ENCODE measurements at places on chromosomes 6 and 20.
A peak's percentile ranks its signal among the peaks of the same experiment; 100 is the strongest.

DNA sequence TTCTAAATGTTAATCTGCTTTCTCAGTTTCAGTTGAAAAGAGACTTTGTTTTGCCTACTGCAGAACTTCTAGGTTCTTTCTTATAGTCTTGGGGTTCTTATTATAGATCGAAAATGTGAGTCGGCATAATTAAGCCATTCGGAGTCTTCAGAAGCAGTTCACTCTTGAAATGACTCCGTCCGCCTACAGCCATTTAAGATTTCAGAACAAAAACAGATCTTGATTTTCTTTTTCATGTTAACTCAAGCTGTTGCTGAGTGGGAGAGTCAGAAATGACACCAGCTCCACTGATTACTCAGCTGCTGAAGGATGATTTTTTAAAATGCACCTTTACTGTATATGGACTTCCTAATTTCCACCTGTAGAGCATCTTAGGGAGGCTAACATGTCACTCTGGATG is 15.9 kb downstream of the PRDM1 start:
- DNase-seq, result no peak

GRCh38 chr6:157476797-157477196 is 95.8 kb downstream of the ZDHHC14 start:
- DNase-seq, result no peak

DNA sequence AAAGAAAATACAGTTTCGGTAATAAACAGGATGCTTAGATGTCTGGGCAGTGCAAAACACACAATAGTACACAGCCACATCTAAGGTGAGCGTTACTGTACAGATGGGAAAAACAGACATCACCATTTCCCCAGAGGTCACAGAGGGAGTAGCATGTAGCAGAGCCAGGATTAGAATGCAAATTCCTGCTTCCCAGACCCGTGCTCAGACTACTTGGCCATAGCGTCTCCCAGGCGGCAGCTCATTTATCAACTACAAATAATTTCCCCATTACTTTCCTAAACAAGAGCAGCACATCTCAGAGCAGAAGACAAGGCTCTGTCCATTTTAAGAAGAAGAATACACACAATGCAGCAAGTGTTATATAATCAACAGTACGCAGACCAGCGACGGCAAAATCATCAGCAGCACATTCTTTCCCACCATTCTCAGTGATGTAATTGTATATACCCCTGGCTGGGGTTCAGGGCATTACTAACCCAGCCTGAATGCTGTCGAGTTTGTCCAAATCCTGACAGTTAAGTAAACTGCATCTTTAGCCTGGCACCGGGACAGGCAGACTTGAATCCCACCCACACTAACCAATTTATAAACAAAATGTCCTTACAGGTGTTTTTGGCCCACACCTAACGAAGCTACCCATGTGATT is 61.9 kb downstream of the CNKSR3 start:
- no peak for DNase-seq

- peak; percentile 82 for DNase-seq
Measured at GRCh38 chr20:33686100-33686983, at the start of gene E2F1. Gene E2F1, minus strand, starts transcription at chr20:33686385. Its CDS starts 121 bp downstream, at chr20:33686264.

GRCh38 chr6:86913795-86914194 is 23.5 kb upstream of the HTR1E start:
- DNase-seq, result no peak

GRCh38 chr6:69801225-69801624 is 4.4 kb upstream of the LMBRD1 start:
- DNase-seq, result no peak

GRCh38 chr6:5814901-5815300 is 191.8 kb downstream of the NRN1 start:
- DNase-seq, result no peak

DNA sequence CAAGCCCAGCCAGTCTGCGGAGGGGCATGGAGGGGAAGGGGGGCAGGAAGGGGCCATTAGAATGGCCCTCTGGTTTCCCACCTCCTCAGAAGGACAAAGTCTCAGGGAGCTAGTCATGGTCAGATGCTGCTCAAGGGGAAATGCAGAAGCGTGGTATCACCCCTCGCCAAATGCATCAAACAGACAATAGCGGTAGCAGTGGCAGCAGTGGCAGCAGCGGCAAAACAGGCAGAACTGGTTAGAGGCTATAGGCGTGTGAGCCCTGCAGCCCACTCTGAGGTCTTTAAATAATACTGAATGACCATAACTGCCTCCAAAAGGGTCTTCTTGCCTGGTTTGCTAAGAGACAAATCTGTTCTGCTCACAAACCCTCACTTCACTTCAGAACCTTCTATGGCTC is 186.7 kb downstream of the TFAP2C start:
- DNase-seq, result no peak

- DNase-seq, result no peak
Measured at GRCh38 chr20:12913781-12914443, 94.9 kb upstream of the SPTLC3 start.

- DNase-seq, result peak; percentile 23
Measured at GRCh38 chr6:12289365-12289919, 719 bp upstream of the EDN1 start.

- no peak for DNase-seq
Measured at GRCh38 chr6:99353126-99353525, 3.7 kb upstream of the FAXC start.

DNA sequence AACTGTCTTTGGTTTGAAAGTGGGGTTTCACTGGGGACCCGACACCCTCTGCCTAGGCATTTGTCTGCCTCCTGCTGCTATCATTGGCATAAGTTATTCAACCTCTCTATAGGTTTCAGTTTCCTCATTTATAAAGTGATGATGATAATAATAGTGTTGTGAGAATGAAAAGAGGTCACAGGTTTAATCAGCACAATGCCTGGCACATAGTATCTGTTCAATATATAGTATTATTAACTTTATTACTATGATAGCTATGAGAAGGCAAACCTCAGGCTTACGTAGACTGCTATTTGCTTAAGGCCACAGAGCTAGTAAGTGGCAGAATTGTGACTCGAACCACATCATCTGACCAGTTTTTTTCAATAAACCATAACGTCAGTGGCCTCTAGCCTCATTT is 256.8 kb downstream of the CDKAL1 start:
- DNase-seq, result no peak

DNA sequence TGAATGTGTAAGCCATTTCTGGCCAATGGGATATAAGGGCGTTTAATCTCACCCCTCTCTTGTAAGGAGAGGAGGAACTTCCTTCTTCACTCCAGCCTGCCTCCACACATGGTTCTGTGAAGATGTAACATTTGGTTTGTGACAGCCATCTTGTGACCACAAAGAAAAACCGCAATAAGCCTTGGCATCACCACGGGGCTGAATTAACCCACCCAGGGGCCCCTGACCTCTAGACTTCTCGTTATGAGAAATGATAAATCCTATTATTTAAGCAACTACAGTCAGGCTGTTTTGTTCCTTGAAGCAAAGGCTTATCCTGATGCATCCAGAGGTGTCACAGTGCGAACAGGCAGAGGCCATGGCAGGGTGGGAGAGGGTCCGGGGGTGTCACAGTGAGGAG is 139.7 kb downstream of the CDC5L start:
- DNase-seq, result no peak

DNA sequence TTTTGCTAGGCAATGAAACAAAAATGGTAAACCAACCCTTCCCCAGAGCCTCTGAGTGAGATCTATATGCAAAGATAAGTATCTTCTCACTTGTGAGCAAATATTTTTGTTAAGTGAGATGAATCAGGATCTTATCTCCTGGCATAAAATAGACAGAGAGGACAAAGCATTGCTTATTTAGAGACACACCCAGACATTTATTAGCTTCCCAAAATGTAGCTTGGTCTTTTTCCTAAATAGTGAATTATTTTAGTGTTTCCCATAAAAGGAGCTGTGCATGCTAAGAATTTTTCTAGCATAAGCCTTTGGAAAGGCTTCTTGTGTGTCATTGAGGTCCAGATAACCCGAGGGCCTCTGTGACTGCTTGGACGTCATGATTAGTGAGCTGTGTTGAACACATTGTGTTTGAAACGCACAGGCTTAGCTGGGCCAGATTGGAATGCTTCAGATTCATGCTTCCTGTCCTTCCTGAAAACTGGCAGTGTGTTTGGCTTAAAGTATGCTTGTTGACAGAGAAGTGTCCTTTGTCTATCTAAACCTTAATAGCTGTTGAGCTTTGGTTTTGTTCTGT is 16.5 kb downstream of the MTHFD1L start:
- DNase-seq, result no peak

DNA sequence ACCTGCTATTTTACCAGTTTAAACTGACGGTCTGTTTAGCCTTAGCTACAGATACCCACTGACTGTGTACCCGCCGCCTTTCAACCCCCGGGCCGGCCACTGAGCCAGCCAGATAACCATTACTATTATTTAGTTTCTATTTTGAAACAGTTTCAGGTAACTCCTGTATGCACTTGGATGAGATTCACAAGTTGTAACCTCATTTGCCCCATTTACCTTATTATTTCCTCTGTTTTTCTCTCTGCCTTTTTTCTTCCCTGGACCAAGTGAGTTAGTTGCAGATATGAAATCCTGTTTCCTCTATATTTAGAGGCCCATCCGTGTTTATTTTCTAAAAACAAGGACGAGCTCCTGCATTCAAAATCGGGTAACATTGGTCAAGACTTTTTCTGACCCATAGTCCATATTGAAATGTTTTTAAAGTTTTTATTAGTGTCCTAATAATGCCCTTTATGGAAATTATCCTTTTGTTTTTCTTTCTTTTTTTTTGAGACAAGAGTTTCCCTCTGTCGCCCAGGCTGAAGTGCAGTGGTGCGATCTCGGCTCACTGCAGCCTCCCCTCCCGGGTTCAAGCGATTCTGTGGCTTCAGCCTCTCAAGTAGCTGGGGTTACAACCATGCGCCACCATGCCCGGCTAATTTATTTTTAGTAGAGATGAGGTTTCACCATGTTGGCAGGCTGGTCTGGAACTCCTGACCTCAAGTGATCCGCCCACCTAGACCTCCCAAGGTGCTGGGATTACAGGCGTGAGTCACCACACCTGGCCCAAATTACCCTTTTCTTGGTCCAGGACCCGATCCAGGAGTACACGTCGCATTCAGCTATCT is 767 bp downstream of the AP5S1 start:
- DNase-seq, result no peak

DNA sequence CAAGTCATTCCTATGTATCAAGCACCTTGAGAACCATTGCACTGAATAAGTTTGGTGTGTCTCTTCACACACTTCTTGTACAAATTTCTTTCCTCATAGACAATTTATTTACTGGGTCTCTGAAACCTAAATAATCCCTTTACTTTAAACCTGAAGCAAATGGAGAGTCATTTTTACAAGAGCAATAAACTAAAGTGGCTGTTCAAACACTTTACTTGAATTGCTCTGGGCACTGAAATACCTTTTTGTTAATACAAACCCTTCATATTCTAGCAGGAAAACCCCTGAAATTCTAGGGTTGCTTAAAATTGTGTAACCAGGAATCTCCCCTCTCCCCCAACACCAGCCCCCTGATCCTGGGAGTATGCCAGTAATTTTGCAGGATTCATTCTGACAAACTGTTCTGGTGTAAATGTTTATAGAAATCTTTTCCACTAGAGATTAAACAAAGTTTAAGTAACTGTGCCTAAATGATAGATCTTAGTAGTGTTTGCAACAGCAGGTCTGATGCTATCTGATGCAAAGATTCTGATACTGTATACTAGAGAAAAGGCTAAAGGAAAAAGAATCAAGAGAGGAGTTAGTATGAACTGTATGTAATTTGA is 13.4 kb downstream of the RSPO3 start:
- DNase-seq, result no peak
